ENCODE measurements at places on chromosomes 16 and 17. TPM values are rescaled to one million over a fixed set of nuclear protein-coding genes. Genes with fewer than 3 reads are reported as not detected.

DNA sequence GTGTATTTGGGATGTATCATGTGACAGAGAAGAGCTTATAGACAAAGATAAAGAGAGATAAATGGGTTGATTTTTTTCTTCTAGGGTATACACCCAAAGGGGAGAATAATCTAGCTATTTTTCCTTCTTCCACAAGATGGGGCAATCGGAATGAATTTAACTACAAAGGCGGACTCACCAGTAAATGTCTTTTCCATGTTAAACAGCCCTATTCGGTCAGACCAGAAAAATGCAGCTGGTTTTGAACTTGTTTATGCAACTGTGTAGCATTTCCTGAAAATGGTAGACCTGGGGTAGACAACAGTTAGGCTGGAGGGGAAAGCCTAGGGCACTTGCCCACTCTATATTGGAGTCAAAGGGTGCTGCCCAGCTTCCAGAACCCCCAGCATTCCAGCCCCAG, 477.1 kb downstream of the TOX3 start:
- H3K4me3 ChIP-seq = no peak overlapping the region
- no peak for DNase-seq
- H3K4me1 ChIP-seq = no peaks in the 10 kb centered on the region
- H3K27ac ChIP-seq = no peak overlapping the region

DNA sequence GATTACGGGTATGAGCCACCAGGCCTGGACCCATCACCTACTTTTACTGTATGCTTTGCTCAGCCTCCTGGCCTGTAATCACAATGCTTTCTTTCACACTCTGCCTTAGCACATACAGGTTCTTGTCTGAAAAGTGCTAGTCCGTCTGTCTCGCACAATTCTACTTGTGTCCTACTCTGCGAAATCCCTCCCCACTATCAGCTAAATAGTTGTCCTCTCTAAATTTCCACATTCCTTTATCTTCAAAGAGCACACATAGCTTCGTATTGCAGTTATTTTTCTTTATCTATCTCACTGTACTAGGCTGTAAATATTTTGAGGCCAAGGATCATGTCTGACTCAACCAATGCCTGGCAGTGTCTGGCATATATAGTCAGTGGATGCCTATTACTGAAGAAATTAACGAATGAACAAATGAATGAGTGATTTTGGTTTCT, 38.5 kb upstream of the ETV4 start:
- H3K27ac ChIP-seq = peak overlapping the region; percentile 78
- H3K4me3 ChIP-seq = no peak overlapping the region
- H3K4me1 ChIP-seq = peaks cover 24% of the 10 kb centered on the region
- DNase-seq = no peak
- H3K36me3 ChIP-seq = no peaks in the 10 kb centered on the region
- H3K27me3 ChIP-seq = peaks cover 2% of the 10 kb centered on the region

- no peaks in the 10 kb centered on the region for H3K36me3 ChIP-seq
- H3K4me3 ChIP-seq = no peak overlapping the region
- H3K4me1 ChIP-seq = no peaks in the 10 kb centered on the region
- H3K27me3 ChIP-seq = peaks cover 36% of the 10 kb centered on the region
- no peak overlapping the region for H3K27ac ChIP-seq
- no peak for DNase-seq
Measured at GRCh38 chr16:27098366-27099049, 31.8 kb downstream of the C16orf82 start.

DNA sequence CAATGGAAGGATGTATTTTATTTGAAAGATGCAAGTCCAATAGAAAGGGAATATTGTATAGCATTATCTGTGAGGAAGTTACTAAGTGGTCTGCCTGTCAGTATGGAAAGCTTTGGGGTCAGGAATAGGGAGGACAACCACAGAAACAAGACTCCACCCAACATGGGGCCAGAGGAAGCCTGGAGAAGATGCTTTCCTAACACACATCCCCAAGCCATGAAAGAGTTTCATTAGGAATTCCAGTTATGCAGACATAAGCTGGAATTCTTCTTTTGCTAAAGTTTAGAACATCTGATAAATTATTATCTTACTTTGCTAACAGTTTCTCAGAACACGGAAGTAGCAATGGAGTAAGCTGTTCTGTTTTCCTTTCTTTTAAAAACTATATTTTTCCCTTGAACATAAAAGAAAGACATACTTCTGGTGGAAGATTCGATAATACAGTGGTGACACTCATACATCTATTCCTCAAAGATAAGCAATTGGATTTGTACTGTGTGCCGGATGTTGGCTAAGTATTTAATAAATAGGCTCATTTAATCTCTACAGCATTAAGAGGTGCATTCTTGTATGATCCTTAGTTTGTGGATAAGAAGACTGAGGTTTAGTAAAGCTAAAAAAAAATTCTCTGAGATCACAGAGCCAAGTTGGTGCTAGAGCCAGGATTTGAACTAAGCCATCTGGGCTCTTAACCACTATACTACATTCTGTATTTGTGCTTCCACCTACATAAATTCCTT, 51.0 kb upstream of the GAS7 start:
- peak overlapping the region; percentile 65 for H3K27ac ChIP-seq
- no peak for DNase-seq
- no peak overlapping the region for H3K4me3 ChIP-seq
- H3K27me3 ChIP-seq = peaks cover 2% of the 10 kb centered on the region
- no peaks in the 10 kb centered on the region for H3K36me3 ChIP-seq

DNA sequence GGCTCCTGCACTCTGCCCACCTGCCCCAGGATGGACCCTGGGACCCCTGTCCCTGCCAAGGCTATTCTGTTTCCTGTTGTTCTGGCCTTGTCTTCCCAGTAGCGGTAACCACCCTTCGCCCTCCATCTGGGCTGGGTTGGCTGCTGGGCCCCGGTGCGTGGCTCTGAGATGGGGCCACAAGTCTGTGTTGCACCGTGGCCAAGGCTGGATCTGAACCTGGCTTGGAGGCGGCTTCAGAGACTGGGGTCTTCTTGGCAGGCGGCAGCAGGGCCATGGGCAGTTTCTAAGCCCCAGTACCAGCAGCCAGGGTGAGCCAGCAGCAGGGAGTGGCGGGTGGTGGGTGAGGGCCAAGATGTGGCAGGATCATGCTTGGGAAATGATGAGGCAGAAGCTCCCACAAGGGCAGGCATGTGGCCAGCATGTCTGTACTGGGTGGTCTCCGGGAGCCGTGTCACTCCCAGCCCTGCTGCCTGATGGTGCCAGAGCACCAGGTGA, 12.6 kb downstream of the MAP2K3 start:
- H3K27ac ChIP-seq = no peak overlapping the region
- DNase-seq = no peak
- no peak overlapping the region for H3K4me3 ChIP-seq
- peaks cover 15% of the 10 kb centered on the region for H3K36me3 ChIP-seq

- no peaks in the 10 kb centered on the region for H3K36me3 ChIP-seq
- no peak overlapping the region for H3K27ac ChIP-seq
- H3K4me3 ChIP-seq = peak overlapping the region; percentile 66
- H3K27me3 ChIP-seq = peaks cover 8% of the 10 kb centered on the region
- peak; percentile 57 for DNase-seq
Measured at GRCh38 chr16:58026705-58027160, 1.2 kb downstream of the MMP15 start.

Gene MT1G
- total RNA-seq = not detected

Gene FOXO3B
- total RNA-seq = 21.3 TPM
